Dermis blood vessel endothelial cell (primary cell): ENCODE measurements at places on chromosomes 3 and 15. TPM values are rescaled to one million over a fixed set of nuclear protein-coding genes. Genes with fewer than 3 reads are reported as not detected.

The STRIT1 gene
- not detected in 2 replicates for total RNA-seq

GRCh38 chr3:196987022-196987421 lies 18.4 kb upstream of the PIGZ start:
- DNase-seq, result no peak

DNA sequence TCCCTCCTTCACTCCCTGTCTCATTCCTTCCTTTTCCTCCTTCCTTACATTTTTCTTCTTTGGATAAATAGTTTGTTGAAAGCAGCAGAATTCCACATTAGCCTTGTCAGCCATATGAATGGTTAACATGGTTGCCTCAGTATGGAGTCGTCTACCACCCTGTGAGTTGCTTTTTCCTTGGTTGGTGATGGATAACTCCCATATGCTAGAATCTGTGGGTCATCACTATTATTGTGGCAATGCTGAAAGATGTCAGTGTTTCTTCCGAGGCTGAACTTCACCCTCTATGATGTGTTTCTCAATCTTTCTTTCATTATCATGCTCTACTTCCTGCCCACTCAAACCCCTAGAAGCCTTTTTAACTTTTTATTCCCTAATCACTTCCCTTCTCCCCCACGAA lies 481.8 kb upstream of the KCNMB2 start:
- DNase-seq, result no peak

GRCh38 chr3:17138246-17139039 lies 253.7 kb downstream of the PLCL2 start:
- no peak for DNase-seq

GRCh38 chr3:123657568-123657967 lies 72.7 kb upstream of the HACD2 start:
- DNase-seq, result peak; percentile 64

- no peak for DNase-seq
These were observed 181.5 kb upstream of the TOPAZ1 start for GRCh38 chr3:44060164-44060563.

DNA sequence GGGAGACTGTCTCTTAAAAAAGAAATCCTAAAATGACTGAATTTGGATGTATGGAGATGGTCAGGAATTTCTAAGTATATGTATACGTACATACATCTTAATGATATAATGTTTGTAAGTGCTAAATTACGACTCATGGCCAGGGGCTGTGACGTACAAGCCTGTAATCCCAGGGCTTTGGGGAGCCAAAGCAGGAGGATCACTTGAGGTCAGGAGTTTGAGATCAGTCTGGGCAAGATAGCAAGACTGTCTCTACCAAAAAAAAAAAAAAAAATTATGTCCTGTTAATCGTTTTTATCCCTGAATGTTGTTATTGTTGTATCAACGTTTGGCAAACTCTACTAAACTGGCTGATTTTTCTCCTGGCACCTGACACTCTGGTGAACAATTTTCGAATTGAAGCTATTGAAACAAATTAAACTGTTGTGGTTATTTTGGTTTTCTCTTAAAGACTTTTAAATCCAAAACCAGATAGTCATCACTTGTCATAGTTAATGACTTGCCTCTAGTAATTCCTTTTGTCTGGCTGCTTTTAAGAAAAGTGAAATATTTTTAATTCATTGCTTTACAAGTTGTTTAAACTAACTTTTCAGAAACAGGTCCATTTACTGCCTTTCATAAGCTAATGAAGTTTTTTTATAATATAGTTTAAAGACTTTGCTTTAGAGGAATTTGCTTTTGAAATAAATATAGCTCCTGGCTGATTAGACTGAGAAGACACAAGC lies 7.0 kb downstream of the MORF4L1 start:
- no peak for DNase-seq

- DNase-seq, result no peak
These were observed 396.0 kb upstream of the THBS1 start for GRCh38 chr15:39184701-39185390.

The NAA80 gene
- 4.9 and 7.3 TPM in 2 replicates for total RNA-seq
